ENCODE measurements at places on chromosomes 6 and 20.

- DNase-seq: no peak
These were observed 144.6 kb upstream of the MMS22L start for GRCh38 chr6:97427648-97428047.

- DNase-seq: no peak
These were observed 90.9 kb upstream of the MLIP start for GRCh38 chr6:54020334-54020733.

DNA sequence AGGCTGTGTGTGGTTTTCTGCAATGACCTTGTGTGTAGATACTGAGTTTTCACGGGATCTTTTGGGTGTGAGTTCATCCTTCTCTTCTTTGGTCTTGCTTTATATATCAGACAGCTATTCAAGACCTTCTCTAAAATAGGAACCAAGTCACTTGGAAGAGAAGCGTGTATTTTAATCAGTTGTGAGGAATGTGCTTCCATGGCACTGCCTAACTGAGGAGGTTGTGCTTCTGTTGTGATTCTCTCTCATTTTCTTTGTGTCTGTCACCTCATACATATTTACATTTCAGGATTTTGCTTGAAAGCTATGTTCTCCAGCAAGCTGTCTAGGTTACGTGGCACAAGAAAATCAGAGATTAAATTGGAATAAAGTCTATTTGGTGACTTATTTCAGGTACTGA lies 428.7 kb downstream of the QKI start:
- no peak for DNase-seq

DNA sequence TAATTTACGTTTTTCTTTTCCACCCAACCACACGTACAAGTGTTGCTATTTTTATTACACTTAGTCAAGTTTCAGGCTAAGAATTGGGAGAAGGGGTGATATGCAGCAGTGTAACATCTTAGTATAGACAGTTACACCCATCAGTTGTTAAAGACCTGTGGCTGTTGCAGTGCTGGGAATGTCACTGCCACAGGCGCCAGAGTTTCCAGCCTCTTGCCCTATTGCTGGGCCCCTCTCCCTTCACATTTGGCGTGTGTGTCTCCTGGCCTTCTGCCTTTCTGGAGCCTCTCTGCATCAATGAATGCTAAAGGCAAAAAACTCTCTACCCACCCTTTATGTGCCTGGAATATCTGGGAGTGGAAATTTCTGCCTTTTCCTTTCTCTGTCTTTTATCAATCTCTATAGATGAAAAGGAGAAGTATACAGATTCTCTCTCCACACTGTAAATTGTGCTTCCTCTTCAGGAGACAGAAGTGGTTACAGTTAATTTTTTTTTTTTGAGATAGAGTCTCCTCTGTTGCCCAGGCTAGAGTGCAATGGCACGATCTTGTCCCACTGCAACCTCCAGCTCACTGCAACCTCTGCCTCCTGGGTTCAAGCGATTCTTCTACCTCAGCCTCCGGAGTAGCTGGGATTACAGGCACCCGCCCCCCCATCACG lies 73.0 kb downstream of the TIAM2 start:
- DNase-seq: no peak

DNA sequence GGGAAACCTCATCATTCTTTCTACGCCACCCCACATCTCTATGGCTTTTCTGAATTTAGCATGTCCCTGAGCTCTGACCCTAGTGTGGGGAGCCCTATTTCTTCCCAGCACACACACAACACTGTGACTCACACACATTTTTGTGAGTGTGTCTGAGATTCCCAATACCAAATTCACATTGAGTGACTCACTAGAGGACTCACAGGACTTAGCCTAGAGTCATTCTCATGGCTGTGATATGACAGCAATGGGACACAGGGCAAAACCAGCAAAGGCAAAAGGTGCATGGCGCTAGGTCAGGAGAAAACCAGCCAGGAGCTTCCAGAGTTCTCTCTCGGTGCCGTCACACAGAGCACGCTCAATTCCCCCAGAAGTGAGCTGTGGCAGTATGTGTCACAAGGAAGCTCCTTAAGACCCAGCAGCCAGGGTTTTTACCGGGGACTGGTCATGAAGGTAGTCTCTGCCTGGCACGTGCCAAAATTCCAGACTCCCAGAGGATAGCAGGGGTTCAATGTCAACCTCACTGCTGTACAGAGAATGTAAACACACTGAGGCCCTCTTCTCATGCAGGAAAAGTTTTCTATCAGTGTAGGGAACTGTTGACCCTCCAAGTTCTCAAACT lies 6.2 kb downstream of the CSTL1 start:
- peak; percentile 89 for DNase-seq

DNA sequence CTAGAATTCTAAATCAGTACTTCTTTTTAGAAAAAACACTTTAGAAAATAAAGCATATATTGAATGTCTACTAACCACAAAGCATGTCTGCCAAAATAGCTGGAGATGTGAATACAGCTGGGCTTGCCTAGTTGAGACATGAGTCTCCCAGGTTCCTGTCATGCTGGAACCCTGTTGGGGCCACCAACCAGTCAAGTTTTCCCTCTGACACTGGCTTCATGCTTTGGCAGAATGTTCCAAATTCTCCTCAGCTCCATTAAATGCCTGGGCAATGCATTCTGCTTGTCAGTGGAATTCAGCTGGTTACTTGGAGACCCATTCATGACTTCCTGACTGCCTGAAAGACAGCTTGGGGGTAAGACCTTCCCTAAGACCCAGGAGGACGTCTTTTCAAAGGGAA lies 87.2 kb downstream of the PRND start:
- DNase-seq: peak; percentile 71

DNA sequence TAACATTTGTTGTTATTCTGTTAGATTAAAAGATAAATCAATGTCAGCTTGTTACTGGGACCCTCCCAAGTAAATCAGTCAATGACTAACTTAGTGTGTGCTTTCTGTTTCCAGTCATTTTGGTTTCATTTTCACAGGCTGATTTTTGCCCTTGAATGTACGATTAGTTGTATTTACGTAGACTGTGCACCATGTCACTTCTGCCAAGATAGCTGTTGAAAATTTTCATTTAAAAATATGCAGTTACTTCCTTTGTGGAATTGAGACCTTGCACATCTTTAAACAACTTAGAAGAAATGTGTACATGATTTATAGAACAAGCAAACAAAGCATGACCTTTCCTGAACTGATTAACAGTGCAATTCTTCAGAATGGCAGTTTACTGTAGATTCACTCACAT lies 944.8 kb upstream of the CITED2 start:
- DNase-seq: peak; percentile 53

DNA sequence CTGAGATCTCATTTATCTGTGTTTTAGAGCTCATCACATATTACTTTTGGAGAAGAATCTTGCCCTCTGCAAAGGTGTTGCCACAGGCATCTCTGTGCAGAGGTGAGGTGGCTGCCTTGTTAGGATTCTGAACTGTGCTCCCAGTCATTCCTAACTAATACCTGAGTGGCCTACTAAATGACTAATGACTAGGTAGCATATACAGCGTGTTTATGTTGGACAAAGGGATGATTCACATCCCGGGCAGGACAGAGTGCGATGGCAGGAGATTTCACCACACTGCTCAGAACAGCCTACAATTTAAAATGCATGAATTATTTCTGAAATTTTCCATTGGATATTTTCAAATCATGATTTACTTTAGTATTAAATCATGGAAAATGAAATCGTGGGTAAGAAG lies 23.1 kb upstream of the CGA start:
- DNase-seq: no peak

- peak; percentile 93 for DNase-seq
These were observed 256.5 kb upstream of the RREB1 start for GRCh38 chr6:6851059-6851948.

DNA sequence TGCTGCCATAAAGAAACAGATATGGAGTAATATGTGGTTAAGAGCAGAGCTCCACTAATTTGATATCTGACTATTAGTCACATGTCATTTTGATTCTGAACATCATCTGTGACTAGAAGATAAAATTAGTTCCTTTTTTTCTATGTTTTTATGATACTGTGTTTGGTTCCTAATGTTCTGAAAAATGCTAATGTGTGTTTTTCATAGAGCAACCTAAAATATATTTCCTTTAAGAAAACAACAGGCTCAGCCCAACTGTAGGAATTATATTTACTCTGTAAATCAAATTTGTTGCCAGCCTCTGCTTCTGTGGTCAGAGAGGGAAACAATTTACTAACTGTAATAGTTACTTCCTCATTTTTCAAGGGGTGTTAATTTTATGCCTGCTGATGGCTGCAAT lies 33.3 kb upstream of the TXLNB start:
- no peak for DNase-seq

DNA sequence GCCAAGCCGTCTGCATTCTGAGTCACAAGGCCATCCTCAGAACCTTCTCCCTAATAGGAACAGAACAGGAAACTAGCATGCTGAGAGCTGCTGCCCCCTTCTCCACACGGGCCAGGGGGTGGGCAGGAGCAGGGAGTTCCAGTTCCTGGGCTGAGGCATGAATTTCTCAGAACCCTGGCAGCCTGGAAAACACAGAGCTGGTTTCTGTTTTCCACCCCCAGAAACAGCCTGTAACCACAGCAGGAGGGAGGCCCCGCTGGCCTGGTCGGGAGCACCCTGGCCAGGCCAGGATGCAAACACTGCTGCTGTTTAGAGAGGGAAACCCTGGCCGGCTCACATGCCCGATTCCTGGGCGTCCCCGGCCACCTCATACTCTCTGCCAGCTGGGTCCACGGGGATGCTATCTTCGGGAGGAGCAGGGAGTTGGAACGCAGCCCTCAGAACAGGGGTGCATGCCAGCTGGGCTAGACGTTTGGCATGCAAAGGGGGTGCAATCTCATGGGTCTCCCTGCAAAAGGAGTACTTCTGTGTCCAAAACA lies 130.1 kb downstream of the NFATC2 start:
- peak; percentile 42 for DNase-seq

- DNase-seq: no peak
These were observed 773 bp upstream of the EPB41L2 start for GRCh38 chr6:131063764-131064272.
